EH (cell line): ENCODE measurements at places on chromosomes 11 and 22.

DNA sequence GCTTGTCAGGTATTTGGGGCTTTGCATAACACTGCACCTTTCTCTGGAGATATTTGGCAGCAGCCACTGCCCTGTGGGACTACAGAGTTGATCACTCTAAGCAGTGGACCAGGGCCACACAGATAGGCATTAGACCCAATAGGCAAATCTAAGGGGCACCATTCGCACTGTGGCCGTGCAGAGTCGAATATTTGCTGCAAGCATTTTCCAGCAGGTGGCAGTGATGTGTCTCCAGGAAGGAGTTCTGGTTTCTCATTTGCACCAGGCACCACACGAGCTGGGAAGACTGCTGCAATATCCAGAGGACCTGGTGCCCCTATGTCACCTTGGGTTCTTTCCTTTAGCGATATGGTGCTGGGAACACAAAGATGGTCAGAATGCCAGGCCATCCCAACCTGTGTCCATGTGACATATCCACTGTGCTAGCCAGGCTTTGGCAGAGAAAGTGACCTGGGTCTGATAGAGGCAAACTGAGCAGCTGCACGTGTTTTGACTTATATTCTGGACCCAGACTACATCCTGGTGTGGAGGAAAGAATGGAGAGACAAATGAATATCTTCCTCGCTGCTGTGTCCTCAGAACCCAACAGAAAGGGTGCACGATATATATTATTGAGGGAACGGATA, 318.7 kb downstream of the BUD13 start:
- peak; percentile 36 for DNase-seq

GRCh38 chr22:42970029-42970428, 44.9 kb downstream of the PACSIN2 start:
- DNase-seq, result no peak

DNA sequence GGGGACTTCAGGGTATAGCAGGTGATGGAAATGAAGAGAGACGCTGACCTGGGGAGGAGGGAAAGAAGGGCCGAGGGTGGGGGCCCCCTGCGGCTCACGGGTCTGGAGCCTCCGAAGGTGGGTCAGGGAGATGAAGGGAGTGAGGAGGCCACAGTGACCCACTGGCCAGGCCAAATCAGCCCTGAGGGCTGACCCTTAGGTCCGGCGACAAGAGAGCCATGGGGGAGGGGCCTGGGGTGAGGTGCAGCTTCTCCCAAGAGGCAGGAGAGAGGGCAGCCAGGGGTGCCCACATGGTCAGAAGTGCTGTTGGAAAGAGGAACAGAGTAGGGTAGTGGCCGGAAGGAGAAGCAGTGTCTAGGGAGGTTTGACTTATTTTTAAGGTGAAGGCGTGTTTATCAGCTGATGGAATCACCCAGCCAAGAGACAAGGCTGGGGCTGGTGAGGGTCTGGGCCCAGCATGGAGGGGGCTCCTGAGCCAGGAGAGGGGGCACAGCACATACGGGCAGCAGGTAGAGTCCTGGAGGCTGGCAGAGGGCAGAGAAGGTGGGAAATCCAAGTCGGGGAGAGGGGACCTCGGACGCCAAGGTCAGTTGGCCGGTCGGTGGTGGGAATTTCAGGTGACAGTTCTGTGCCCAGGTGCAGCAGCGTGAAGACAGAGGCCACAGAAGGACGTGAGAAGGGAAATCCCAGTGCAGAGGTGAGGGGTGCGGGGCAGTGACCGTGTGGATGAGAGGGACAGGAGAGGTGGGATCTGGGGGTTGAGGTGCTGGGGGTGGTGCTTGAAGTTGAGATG, 49.0 kb downstream of the LINC01488 start:
- DNase-seq, result no peak

DNA sequence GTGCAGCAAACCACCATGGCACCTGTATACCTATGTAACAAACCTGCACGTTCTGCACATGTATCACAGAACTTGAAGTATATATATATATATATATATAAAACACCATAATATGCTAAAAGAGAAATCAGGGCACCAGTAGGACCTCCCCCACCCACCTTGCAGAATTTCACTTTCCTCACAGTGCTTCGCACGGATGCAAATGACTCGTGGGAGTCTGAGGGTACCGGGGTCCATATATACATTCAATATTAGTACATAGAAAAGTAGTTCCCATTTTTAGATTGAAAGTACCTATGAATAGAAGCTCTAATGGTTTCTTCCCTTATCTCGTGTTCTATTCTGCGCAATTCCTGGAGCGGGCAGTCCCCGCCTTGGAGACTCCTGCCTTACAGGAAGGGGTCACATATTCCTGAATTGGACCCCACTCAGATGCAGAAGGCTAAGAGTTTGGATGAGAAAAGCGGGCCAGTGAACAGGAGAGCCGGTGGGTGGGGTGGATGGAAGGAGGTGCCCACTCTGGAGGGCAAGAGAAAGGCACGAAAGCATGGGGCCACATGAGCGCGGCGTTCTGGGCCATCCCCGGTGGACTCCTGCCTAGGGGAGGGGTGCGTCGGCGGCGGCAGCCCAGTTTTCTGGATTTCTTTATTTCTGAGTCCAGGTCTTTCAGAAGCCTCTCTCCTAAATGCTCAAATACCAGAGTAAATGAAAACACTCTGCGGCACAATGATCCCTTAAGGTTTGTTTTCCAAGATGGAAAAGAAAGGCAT, 136.3 kb downstream of the ETS1 start:
- no peak for DNase-seq
